Spleen (tissue), 13 donors: ENCODE measurements at places on chromosomes 2 and 18. TPM values are rescaled to one million over a fixed set of nuclear protein-coding genes. Genes with fewer than 3 reads are reported as not detected.

DNA sequence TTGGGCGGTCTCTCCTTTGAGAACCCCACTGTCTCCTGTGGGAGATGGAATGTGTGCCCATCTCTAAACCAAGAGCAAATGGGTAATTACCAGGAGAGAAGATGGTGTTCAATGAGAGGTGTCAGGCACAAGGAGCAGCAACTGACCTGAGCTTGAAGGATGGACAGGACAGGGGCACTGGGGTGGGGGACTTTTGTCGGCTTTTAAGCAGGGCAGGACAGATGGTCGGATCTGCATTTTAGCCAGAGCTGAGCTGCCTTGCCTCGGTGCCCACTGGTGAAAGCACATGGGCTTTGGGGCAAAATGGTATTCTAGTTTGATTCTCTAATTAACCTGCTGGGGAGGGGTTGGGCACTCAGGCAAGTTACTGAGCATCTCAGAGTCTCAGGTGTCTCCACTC, 98.0 kb downstream of the INHBB start:
- DNase-seq = peak; percentile 51

DNA sequence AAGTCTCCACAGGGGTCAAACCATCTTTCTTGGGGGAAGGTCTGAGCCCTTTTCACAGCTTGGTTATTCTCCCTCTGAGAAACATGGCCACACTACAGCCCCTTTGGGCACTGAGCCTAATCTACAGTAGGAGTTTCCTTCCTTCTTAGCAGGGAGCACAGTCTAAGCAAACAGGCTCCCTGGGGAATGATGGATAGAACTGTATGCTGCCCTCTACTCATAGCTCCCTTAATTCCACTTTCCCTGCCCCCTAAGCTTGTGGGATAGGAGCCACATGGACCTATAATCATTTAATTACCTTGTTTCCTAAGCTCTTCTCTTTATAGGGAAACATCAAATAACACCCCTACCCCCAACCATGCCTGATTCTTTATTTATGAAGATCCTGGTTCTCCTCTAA, 442.1 kb upstream of the MEX3C start:
- no peak for DNase-seq

DNA sequence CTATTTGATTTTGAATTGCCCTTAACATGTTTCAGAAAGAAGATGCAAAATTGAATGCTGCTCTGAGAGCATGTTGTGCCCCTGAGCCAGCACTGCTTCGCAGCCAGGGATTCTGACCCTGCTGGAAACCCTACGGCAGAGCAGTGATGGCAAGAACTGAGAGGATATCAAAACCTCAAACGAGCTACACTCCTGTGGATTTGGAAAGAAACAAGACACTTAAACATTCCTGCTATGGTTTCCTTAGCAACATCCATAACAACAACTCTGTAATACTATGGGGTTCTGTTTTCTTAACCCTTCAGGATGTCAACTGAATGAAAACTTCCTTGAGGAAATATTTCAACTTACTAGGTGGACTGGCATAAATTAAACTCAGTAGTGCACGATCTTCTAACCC, 649.1 kb downstream of the NYAP2 start:
- no peak for DNase-seq

Gene CXCR4
- 204 TPM for total RNA-seq

Gene C2orf92
- 24.9 TPM for total RNA-seq

Gene IDH1
- 88.3 TPM for total RNA-seq

Gene SKA1
- total RNA-seq = 2.5 TPM
